Large intestine (tissue), 12 donors: ENCODE measurements at places on chromosomes 11 and 22. TPM values are rescaled to one million over a fixed set of nuclear protein-coding genes. Genes with fewer than 3 reads are reported as not detected.

LUZP2 gene
- 2.8 TPM for polyA plus RNA-seq

TPBGL gene
- polyA plus RNA-seq, result 0.39 TPM

GRCh38 chr11:33634291-33634834 lies 66.3 kb downstream of the C11orf91 start:
- no peak for DNase-seq

DNA sequence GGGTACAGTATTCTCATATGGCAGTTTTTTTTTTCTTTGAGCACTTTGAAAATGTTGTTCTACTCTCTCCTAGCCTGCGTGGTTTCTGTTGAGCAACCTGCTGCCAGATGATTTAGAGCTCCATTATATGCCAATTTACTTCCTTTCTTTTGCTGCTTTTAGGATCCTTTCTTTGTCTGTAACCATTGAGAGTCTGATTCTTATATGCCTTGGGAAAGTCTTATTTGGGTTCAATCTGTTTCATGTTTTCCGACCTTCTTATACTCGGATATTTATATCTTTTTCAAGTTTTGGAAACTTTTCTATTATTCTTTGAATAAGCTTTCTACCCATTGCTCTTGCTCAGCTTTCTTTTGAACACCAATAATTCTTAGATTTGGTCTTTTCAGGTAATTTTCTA lies 138.1 kb upstream of the RAG2 start:
- DNase-seq, result no peak

TRIM49 gene
- not detected for polyA plus RNA-seq

DNA sequence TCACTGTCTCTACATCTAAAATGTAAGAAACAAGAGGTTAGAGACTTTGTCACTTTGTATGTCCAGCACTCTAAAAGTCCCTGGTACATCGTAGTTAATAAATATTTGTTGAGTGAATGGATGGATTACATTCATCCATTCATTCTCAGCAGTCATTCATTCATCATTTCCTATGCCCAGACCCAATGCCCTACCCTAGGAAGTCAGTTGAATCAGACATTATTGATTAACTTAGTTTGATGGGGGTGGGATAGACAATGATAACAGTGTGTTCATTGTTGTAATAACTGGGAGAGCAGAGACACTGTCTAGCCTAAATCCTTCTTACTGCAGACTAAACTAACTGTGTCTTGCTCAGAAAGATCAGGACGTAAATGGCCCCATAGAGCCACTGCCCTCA lies 1.2 kb upstream of the CENPM start:
- DNase-seq, result no peak

INPPL1 gene
- polyA plus RNA-seq, result 84.5 TPM

- DNase-seq, result no peak
These were observed 900.3 kb downstream of the METTL15 start for GRCh38 chr11:29008481-29008880.

GRCh38 chr22:46387748-46388147 lies 52.2 kb downstream of the TRMU start:
- no peak for DNase-seq

GRCh38 chr11:75435571-75435925 lies 2.5 kb upstream of the KLHL35 start:
- no peak for DNase-seq

DNA sequence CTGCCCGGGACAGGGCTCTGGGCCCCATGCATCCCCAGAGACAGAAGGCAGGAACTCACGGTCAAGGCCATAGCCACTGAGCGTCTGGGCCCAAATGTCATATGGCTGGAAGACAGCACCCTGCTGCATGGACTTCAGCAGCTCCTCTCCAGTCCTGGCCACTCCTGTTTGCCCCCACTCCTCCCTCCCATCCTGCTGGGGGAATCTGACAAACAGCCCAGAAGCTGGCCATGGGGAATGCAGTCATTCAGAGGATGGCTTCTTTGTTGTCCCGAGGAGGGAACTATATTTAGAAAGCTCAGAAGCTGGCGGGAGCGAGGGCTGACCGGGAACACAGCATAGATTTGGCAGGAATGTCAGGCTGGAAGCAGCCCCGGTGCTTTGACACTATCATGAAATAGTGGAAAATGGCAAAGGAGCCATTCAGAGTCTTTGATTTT lies 35.0 kb downstream of the DKK3 start:
- peak; percentile 45 for DNase-seq

GRCh38 chr11:7677796-7678201 lies 4.5 kb upstream of the CYB5R2 start:
- no peak for DNase-seq

- DNase-seq, result peak; percentile 57
These were observed 9.0 kb downstream of the KCNQ1OT1 start for GRCh38 chr11:2690596-2691354.

GRCh38 chr11:94681140-94681539 lies 87.0 kb upstream of the AMOTL1 start:
- no peak for DNase-seq

- DNase-seq, result no peak
These were observed 332.0 kb downstream of the TENM4 start for GRCh38 chr11:79108851-79109250.

GRCh38 chr11:122853971-122854446 lies 15.7 kb downstream of the CRTAM start:
- peak; percentile 48 for DNase-seq

SLC5A1 gene
- 166 TPM for polyA plus RNA-seq

DNA sequence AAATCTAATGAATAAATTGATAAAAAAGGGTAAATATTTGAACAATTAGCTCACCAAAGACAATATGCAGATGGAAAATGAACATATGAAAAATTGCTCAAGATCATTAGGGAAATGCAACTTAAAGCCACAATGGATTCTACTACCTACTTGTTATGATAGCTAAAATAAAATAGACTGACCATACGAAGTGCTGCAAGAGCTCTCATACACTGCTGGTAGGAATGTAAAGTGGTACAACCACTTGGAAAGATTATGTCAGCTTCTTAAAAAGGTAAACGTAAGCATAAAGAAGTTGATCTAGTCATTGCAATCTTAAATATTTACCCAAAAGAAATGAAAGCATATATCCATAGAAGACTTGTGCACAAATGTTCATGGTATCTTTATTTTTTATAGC lies 504.2 kb upstream of the ARHGAP42 start:
- no peak for DNase-seq

DNA sequence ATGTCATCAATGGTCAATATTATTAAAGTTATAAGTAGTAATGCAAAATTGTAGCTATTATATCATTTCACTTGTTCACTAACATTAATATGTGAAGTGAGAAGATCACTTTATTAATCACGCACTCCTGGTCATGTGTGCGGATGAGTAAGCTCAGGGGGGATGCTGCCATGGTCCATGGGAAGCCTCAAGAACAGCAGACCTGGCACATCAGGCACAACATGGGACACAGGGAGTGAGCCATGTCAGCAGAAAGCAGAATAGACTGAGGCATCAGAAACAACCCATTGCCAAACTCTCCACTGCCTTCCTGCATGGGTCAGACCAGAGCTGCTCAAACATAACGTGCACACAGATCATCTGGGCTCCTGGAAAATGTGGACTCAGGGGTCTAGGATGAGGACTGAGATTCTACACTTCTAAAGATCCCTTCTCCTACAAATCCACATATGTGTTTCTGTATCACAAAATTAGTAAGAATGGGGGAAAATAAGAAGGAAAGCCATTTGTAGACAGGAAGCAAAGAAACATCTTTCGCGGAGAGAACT lies 63.8 kb upstream of the VPREB1 start:
- DNase-seq, result no peak

DNA sequence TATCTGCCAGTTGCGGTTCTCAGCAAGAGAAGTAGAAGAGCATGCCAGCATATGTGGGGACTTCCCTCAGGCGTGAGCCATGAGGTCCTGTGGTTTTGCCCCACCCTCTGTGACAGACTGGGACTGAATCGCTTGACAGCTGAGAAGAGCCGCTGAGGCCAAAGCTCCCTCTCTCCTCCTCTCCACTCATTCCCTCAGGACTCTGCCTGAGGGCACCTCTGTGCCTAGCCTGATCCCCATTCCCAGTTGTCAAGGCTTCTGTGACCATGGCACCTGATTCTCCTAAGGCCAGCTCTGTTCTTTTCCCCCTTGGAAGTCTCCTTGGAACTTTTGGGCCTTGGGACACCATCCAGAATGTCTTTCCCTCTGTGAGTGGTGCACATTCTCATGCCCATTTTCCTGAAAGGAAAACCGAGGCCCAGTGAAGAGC lies 27.0 kb downstream of the ART5 start:
- no peak for DNase-seq

GRCh38 chr22:32733196-32733768 lies 68.2 kb upstream of the TIMP3 start:
- DNase-seq, result no peak

MMP7 gene
- polyA plus RNA-seq, result not detected

- DNase-seq, result no peak
These were observed 50.2 kb upstream of the FGF3 start for GRCh38 chr11:69869311-69869939.

OR51B4 gene
- polyA plus RNA-seq, result 0.07 TPM
